NCI-H2029 treated with DMSO at 0.1 percent for 48 hours (cell line): ENCODE measurements at places on chromosomes 1 and 21.

DNA sequence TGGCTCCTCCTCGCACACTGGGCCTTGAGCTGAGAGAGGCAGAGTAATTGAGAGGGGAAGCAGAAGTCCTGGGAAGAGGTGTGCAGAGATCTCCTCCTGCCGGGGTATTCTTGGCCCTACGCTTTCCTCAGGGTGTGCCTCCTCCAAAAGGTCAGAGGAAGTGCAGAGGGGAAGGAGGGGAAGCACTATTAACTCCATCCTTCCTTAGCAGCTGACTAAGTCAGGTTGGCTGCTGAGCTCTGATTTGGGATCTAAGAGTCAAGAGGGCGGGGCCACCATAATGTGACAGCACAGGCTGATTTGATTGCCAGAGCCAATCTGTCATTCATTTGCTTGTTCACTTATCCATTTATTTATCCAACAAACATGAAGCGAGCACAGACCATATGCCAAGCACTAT is 12.3 kb downstream of the ATP2B4 start:
- no peak for DNase-seq

- DNase-seq = no peak
Observed at GRCh38 chr1:19479351-19480120, 5.8 kb downstream of the CAPZB start.

DNA sequence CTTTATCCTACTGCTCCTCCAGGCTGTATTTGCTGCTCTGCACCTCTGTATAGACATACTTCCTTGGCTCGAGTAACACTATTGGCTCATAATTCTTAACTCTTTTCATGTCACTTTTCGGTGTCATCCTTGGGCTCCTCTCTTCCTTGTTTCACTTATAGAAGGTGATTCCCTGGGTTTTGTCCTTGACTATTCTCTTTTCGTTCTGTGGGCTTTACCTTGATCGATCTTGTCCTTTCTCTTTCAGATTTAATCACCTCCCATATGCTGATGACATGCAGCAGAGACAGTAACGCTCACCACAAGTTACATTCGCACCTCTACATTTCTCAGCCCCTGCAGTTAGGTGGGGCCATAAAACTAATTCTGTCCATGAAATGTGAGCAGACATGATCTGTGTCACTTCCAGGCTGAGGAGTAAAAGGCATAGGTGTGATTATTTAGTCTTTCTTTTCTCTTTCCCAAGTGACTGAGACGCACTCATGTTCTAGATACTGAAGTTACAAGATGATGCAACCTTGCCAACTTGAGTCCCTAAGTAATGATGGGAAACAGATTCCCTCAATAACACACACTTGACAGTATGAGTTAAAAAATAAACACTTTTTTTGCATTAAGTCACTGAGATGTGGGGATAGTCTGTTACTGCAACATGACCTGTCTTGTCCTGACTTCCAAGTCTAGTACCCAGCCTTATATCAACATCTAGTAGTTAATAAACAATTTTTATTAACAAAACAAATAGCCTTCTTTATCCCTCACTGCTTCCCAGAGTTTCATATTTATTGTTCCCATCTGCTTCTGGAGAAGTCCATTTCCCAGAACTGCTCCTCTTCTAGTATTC is 49.9 kb upstream of the HAO2 start:
- DNase-seq = no peak

DNA sequence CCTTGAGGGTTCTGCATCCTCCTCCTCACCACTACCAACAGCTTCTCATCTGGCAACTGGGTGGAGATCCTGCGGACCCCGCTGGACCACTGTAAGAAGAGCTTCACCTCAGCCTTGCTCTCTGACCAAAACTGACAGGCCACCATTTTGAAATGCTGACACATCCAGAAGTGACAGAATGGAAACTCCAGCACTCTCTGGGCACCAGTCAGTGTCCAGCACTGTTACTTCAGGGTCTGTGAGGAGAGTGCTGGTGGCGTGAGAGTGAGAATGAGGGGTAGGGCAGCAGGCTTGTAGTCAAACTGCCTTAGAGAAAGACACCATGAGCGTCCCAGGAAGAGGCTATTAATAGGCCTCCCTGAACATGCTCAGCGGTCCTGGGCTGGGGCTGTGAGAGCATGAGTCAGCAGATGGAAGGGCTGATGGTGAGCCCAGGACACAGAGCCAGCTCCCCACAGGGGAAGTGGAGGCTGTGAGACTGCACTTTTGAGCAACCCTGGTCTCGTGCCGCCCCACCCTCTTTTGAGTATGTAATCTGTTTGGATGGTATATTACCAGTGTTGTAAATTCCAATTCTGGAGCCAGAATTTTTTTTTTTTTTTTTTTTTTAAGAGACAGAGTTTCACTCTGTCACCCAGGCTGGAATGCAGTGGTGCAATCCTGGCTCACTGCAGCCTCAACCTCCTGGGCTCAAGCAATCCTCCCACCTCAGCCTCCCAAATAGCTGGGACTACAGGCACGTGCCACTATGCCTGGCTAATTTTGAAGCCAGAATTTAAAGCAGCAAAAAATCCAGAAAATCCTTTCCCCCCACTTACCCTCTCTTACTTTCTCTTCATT is 34.4 kb upstream of the SLC30A1 start:
- no peak for DNase-seq

GRCh38 chr1:23202263-23202749 is 15.0 kb downstream of the HTR1D start:
- no peak for DNase-seq

DNA sequence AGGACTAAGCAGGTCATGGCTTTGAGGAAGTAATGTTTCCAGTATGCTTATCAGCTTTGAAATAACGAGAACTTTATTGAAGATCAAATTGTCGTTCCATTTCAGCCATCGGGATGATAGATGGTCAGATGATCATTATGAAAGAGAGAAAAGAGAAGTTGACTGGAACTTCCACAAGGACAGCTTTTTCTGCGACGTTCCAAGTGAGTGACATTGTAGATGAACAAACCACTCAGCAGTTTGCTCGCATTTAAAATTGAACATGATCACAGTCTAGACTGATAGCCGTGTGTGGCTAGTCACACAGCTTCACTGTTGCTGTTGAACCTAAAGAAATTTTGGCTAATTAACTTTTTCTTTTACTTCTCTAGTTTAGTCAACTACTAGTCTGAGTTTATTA is 151.1 kb downstream of the TLR5 start:
- no peak for DNase-seq
